ENCODE measurements at places on chromosomes 12 and 14.
A peak's percentile ranks its signal among the peaks of the same experiment; 100 is the strongest.

DNA sequence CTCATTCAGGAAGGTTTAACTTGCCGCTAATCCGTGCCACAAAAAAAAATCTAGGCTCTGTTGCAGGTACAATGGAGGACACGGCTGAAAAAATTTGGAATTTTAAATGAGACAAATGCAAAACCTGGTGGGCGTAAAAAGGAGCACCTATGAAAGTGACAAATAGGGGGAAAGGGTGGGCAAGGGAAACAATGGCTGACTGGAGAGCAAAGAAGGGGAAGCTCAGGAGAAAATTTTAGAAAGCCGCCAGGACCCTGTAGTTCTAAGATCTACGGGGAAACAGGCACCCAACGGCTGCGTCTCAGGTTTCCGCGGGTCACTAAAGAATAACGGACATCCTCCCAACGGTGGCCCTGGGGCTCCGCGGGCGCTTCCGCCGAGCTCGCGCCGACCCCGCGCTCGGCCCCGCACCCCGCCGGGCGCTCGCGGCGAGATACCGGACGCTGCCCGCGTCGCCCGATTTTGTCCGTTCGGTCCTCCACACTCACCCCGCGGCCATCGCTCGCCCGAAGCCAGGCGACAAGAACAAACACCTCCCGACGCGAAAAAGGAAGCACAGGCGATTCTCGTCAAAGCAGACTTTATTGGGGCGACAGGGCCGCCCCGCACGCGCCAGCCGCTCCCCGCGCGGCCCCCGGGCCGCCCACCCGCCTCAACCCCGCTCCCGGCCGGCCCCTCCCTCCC is 1.1 kb upstream of the YY1 start:
- peak; percentile 19 for DNase-seq

DNA sequence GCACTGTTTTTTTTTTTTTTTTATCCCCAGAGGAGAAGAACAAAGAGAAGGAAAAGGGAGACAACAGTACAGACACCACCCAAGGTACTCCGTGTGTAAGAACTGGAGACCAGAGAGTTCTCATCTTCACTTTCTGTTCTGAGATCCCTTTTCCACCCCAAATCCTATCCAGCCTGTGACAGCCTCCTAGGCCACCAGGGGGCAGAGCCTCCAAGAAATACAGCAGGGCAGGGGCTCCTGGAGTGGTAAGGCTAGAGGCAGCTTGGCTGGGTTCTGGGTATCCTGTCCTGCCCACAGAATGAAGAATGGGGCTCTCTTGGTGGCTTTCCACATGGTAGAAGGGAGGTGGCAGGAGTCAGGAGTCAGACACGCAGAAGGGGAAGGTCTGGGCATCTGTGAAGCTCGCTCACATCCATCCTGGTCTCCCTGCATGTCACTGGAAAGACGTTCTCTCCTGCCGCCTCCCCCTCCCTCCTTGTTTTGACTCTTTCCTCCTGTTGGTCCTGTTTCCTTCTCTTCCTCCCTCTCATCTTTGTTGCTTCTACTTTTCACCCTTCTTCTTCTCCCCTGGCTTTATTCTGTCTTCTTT is 12.0 kb downstream of the CLSTN3 start:
- peak; percentile 28 for DNase-seq

- peak; percentile 16 for DNase-seq
These were observed 17.8 kb upstream of the RPS6KA5 start for GRCh38 chr14:91078095-91078737.

GRCh38 chr14:102979406-102979805 is 56.9 kb downstream of the AMN start:
- no peak for DNase-seq

DNA sequence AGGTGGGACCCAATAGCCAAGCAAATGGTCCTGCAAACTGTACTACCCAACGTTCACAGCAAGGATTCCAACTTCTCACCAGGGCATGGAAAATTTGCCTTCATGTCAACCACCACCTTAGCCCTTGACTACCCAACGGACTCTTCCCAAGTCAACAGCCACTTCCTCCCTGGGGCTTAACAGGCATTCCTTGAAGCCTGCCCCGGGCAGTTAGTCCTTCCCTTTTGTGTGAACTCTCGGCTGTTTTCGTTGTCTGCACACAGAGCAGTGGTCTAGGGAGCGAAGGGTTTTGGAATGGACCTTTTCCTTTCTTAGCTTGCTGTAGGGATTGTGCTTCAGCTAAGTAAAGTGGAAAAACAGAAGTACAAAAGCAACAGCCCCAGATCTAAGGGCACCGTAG is 35.2 kb upstream of the TCL1B start:
- DNase-seq = no peak
